HS-5 (cell line): ENCODE measurements at places on chromosomes 12 and 14.

DNA sequence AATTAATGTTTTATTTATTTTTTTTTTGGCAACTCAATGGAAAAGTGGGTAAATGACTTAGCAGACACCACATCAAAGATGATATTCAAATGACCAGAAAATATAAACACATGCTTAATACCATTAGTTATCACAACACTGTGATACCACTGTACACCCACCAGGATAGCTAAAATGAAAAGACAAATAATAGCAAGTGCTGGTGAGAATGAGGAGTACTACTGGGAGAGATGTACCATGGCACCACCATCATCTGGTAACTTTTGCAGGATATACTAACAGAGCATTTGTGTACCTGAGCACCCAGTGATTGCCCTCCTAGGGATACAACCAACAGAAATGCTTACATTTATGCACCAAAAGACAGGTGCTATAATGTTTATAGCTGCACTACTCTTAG lies 21.9 kb downstream of the TRIM9 start:
- no peak for DNase-seq

DNA sequence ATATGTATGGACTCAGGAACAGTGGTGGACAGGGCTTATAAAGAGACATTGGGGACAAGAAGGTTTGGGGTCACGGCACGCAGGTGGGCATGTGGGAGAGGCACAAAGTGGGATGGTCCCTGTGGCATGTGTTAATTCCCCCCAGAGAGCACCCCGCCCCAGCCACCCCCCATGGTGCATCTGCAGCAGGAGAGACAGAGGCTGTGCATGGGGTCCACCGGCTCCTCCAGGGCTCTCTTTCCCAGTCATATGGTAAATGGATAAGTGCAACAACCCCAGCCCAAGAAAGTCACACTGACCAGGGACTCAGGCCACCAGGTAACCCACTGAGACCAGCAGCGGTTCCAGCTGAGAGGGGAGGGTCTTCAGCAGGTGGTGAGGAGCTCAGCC lies 242.1 kb downstream of the BCL11B start:
- DNase-seq = no peak

DNA sequence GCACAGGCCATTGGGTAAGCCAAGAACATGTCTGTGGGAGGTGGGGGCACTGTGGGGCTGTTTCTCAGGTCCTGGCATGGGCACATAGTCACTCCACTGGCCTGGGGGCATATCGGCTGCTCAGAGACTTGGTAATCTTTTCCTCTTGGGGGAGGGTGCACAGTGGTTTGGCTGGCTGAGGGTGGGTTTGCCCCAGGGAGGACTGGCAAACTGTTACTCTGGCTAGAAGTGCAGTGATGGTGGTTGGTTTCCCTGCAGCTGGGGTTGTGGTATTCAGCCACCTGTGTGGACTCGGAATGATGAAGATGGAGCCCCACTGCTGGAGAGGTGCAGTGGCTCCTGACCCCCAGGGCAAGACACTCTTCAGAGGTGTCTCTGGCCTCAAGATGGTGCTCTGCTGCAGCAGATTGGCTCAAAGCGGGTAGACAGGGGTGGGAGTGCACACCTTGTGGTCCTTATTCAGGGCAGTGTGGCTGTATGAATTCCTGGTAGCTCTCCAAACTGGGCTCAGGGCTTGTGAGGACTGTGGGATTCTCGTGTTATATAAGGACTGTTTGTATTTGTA lies 74.1 kb upstream of the DDHD1 start:
- no peak for DNase-seq

DNA sequence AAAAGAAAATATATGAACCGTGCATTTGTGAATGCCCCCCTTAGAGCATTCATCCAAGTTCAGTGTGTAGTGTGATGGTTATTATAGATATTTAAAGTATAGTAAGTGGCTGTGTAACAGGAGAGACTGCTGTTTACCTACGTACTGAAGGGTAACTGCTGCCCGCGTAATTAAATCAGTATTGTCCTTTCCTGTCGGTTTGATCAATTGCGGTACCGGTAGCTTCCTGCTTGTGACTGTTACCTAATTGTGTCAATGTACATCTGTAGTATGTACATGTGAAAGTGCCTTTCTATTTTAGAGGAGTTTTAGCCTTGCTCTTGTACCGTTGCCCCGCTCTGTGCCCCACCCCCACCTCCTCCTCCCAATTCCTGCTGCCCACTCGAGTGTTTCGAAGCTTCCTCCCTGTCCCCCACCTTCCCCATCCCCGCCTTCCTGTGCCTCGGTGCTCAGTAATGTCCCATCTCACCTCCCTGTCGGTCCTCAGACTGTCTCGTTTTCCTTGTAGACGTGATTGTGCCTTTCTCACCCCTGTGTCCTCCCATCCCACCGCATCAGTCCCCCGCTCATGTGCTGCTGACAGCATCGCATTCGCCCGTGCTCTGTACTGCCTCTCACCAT lies 75.0 kb downstream of the KICS2 start:
- no peak for DNase-seq

GRCh38 chr12:100716945-100717732 lies 77.4 kb upstream of the ANO4 start:
- DNase-seq = no peak

DNA sequence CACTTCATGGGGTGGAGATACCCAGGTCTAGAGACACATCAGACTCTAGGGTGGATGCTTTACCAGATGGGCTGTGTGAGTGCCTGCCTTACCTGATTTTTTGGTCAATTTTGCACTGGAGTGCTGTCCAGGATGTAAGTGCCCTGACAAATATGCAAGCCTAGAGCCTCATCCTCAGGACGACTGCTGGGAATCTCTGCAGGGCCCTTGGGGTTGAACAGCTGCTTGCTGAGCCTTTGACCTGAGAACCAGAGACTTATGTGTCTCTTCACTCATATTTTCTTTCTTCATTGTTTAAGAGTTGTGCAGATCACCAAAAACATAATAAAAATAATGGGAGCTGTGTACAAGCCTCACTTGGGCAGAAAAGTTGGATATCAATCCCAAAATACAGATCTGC lies 551.5 kb upstream of the ATP2B1 start:
- DNase-seq = no peak
